ENCODE measurements at places on chromosomes 4 and X.

GRCh38 chr4:24932515-24933225, 19.8 kb upstream of the CCDC149 start:
- no peak for DNase-seq

- no peak for DNase-seq
Measured at GRCh38 chr4:22435652-22436051, 80.2 kb downstream of the ADGRA3 start.

GRCh38 chrX:15043538-15043937, 170.3 kb downstream of the MOSPD2 start:
- no peak for DNase-seq

- DNase-seq = no peak
Measured at GRCh38 chrX:102712981-102713625, 855 bp downstream of the GPRASP2 start.

DNA sequence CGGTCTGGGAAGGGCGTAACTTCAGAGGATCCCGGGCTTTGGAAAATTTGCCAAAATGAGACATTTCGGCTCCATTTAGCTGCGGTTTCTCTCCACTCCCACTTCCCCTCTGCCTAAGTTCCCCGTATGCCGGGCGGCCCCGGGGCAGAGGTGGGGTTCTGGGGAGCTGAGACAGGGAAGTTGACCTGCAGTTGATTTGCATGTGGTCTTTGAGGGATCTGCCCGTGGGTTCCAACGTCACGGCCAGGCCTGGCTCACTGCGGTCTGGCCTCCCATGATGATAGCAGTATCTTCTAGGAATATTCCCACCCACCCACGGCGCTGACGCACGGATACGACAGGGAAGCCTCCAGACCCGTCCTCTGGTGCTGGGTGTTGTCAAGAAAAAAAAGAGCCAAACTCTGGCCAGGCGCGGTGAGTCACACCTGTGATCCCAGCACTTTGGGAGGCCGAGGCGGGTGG, 27.3 kb upstream of the CRLF2 start:
- DNase-seq = peak; percentile 57

GRCh38 chrX:149865390-149865789, 15.6 kb upstream of the MAGEA8 start:
- no peak for DNase-seq

GRCh38 chrX:12489341-12489740, 301.9 kb upstream of the PRPS2 start:
- no peak for DNase-seq

DNA sequence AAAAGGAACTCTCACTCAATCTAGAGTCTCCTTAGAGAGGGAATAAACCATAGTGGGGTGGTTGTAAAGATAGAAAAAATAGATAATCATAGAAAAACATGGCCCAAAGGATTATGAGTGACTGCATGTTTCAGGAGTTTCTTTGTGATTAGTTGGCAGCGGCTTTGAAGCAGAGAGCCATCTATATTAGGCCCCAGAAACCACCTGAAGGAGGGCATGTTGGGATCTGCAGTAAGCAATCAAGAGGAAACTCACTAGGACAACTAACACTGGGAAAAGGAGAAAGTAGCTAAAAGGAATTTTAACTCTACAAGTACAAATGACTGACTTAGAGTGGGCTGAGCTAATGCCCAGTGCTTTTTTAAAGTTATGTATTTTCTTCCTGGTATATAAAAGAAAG, 269.2 kb upstream of the NRK start:
- DNase-seq = no peak

GRCh38 chr4:102642631-102643298, 118.0 kb downstream of the MANBA start:
- no peak for DNase-seq

DNA sequence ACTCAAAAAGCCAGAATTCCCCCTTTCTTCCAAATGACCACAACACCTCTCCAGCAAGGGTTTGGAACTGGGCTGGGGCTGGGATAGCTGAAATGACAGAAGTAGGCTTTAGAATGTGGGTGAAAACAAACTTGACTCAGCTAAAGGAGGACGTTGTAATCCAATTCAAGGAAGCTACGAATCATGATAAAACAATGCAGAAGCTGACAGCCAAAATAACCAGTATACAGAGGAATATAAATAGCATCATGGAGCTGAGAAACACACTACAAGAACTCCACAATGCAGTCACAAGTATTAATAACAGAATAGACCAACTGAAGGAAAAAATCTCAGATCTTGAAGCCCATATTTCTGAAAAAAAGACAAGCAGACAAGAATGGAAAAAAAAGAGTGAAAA, 95.8 kb upstream of the TET2 start:
- no peak for DNase-seq

DNA sequence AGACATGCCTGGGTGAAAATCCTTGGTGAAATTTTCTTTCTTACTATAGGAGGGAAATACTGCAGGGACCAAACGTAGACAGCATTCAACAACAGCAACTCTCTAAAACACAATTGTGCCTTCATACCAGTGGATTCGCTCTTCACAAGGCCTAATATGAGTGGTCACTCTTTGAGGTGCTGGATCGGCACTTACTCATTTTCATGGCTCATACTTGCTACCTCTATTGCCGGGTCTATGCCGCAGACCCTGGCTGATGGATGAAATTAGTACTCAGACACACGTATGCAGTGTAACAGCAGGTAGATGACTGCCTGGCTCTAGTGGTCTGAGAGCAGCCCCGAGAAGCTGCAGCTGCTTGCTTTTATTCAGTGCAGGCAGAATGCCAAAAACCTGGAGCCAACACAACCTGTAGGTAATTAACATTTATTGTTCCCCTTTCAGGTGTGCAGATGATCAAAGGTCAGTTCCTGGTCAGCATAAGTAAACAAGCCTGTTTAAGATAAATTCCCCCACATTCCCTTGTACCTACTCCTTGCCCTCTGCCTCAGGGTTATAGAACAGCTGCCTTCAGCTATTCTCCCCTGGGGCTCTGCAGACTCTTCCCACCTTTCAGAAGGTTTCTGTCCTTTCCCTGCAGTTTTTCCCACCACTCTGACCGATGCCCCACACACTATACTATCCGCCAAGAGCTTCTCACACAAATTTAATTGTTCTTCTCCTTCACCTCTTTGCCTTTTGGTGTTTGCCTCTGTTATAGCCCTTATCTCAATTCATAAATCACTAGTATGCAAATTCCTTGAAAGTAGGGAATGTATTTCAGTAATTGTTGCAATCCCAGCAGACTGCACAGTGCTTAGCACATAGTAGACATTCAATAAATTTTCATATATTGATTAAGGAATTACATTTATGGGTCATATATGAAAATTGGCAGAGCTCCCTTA, 210.0 kb downstream of the SPANXN3 start:
- no peak for DNase-seq

DNA sequence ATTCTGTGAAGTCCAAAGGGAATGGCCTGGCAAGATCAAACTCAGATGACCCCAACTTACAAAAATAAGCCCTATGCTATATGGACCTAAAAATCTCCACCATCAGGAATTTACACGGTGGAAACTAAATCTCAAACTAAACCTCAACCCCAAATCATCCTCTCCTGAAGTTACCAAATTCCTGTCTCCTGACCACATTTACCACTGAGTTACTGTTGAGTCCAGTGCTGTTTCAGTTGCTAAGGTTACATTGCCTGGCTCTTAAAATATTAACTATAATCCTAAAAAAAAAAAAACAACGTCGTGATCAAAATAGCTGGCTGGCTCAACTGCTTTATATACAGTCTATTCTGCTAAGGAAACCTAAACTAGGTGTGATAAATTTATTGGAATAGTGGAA, 315.2 kb upstream of the SLIT2 start:
- no peak for DNase-seq

GRCh38 chrX:54029529-54030143, 14.6 kb downstream of the PHF8 start:
- DNase-seq = no peak

DNA sequence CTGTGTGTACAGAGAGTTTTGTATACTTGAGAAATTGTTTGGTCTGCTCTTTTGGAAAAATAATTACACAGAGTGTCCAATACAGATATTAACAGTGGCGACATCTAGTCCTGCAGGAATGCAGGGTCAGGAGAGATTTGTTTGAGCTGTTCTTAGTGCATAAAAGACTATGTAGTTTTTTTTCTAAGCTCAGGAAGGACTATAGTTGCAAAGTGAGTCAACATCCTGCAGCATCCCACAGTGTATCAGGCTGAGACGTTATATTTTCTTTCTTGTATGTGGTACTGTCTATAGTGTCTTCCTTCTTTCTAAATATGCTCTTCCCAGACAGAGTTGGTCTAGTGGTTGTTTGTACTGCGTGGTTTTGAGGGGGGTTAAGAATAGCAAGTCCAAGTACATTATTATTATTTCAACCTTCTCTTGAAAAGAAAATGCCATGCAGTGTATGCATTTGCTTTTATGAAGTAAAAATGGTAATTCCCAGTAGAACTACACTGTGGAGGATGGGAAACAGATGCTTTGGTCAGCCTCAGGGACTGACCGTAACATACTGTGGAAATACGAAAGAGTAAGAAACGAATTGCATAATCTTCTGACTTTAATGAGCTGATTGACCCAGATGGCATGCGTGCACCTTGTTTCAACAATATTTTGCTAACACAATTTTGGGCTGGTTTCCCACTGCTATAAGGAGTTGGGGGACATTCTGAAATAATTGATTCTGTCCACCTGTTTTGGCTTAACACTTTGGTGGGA, 67.4 kb downstream of the DMP1 start:
- no peak for DNase-seq

DNA sequence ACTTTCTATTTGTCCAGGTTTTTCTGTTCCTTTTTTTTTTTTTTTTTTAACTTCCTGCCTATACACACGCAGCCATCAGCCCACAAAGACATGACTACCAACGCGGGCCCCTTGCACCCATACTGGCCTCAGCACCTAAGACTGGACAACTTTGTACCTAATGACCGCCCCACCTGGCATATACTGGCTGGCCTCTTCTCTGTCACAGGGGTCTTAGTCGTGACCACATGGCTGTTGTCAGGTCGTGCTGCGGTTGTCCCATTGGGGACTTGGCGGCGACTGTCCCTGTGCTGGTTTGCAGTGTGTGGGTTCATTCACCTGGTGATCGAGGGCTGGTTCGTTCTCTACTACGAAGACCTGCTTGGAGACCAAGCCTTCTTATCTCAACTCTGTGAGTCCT, 2.1 kb downstream of the EBP start:
- no peak for DNase-seq

DNA sequence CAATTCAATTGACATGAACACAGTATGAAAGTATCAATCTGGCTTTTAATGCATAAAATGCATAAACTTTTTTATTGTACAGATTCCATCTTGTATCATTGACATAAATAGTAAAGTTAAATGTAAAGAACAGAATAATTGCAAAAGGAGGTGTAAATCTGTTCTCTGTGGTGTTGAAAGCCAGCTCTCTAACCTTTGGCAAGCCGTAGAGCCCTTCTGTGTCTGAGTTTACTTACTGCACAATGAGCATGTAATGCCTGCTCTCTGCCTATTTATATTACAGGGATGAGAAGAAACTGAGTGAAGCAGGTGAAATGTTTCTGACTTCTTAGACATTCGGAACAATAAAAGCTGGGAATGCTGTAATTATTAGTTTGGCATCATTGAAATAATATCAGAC, 389.3 kb upstream of the EPHA5 start:
- no peak for DNase-seq

- no peak for DNase-seq
Measured at GRCh38 chr4:8107146-8107657, 51.4 kb downstream of the ABLIM2 start.

DNA sequence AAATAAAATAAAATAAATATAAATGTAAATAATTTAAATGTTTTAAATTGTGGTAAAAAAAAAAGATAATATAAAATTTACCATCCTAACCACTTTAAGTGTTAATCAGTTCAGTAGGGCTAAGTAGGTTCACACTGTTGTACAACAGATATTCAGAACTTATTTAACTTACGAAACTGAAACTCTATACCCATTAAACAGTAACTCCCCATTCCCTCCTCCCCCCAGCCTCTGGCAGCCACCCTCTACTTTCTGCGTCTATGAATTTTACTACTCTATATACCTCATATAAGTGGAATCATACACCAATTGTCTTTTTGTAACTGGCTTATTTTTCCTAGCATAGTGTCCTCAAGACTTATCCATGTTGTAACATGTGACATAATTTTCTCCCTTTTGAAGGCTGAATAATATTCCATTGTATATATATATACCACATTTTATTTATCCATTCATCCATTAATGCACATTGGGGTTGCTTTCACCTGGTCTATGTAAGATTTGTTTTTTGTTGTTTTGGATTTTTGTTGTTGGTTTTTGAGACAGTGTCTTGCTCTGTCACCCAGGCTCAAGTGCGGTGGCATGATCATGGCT, 32.5 kb upstream of the ELF2 start:
- no peak for DNase-seq

GRCh38 chr4:1241936-1242505, 6.9 kb downstream of the CTBP1 start:
- peak; percentile 14 for DNase-seq

DNA sequence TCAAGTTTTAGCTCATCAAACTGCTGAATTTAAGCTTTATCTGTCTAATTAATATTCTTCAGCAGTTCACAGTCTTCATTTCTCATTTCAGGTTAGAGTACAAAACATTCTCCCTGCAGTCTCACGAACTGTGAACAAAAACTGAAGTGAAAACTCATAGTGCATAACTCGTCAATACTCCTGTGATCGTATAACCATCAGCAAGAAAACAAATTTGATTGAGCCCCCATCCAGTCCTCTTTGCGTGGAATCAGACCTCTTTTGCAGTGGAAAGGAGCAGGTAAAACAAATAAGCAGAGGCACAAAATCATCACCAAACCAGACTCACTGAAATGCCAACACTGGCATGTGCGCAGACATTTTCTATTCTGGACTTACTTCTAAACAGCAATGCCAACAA, 12.7 kb downstream of the ADAM29 start:
- DNase-seq = no peak

DNA sequence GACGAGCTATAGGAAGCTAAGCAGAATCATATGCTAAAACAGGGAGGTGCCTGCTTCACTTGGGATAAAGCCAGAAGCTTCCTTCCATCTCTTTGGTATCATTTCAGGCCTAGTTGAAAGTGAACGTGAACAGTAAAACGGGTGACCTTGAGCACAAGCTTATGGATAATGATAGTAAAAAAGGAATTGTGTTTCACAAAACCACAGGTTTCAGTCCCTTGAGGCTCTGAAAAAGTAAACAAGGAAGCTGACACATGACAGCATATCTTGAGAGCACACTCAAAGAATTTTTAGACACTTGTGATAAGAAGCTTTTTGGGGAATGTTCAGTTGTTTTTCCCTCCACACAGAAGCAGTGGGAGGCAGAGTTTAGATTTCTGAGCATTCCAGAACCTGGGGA, 286.1 kb downstream of the DCHS2 start:
- no peak for DNase-seq

DNA sequence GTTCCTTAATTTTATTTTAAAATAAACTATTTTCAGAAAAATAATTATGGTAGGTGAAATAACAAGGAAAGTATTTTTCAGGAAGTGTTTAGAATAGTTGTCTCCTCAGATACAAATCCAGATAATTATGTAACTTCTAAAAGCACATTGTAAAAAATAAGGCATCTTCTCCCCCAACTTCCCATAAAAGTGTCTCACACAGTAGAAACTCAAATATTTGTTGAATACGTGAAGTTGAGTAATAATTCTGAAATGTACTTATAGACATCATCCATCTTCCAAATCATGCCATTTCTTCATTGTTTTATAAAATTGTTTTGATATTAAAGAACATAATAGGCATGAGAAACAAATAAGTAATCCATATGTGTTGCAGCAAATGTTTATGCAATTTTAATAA, 18.0 kb downstream of the SHISA3 start:
- DNase-seq = no peak
